Fibroblast of upper back skin (primary cell): ENCODE measurements at places on chromosomes 2 and 18.

DNA sequence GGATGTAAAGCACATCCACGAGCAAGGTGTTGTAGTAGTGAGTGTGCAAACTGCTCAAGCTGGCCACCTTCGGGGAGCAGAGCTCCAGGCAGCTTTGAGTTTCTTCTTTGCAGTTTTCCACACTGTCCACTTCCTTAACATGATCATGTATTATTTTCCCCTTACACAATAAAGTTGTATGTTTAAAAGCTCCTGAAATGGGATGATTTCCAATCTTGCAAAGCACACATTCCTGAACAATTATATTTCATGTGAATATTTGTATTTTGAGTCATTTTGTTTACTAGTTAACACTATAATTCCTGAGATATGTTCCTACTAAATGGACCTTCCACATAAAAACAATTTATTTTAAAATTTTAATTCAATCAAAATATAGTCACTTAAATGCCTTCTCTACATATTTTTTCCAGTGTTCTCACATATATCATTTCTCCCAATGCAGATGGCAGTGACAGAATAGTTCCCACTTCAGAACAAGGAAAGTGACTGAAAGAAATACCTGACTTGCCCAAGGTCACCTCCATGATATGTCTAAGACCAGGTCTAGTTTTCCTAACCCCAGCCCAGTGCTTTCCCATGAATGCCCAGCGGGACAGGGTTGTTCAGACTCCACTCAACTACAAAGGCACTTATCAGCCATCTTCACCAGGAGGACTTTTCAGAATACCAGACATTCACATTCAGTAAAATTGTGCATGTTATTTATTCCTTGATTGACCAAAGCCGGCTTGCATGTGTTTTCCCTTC is 5.5 kb downstream of the CYB5A start:
- no peak for DNase-seq

DNA sequence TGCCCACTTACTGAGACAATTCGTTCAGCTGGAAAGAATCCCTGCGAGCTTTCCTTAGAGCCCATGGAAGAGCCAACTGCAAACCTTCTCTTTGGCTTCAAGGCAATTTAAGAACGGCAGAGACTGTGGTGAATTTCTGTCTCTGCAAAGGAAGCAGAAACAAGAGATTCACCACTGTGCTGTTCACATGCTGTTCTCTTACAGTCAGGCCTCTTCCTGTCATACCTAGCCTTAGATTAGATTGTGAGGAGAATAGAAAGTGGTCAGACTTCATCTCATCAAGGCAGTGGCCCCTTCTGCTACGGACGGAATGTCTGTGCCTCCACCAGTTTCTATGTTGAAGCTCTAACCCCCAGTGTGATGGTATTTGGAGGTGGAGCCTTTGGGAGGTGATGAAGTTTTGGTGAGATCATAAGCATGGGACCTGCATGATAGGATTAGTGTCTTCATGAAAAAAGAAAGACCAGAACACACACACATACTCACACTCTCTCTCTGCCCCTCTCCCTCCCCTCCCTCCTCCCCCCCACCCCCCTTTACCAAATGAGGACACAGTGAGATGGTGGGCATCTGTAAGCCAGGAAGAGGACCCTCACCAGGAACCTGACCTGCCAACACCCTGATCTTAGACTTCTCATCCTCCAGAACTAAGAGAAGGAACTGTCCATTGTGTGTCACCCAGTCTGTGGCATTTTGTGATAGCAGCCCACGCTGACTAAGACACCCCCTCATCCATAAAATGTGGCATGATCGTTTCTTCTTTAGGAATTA is 45.6 kb upstream of the NRP2 start:
- DNase-seq: peak; percentile 35

DNA sequence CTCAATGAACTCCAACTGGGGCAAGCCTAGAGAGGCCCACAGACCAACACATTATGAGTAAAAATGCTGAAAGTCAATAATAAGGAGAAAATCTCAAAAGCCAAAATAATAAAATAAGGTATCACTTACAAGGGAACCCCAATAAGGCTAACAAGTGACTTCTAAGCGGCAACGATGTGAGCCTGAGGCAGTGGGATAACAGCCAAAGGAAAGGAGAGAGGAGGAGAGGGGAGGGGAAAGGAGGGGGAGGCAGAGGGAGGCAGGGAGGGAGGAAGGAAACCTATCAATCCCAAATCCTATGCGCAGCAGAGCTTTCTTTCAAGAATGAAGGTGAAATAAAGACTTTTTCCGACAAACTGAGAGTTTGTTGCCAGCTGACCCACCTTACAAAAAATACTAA is 6.0 kb upstream of the NFATC1 start:
- no peak for DNase-seq

DNA sequence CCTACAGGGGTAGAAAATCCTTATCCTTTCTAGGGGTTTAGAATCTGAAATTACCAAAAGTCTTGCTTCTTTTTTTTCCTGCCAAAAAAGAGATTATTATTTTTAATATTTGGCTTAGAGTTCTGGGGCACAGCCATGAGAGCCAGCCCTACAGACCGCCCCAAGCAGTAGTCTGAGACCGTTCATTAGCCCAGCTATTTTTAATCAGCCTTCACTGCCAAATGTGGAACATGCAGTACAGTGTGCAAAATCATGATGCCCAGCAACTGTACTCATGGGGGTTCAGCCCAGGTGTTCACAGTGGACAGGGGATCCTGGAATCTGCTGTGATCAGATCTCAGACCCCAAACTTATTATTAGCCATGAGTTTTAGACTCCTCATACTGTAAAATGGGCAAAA is 60.4 kb downstream of the GRB14 start:
- no peak for DNase-seq

GRCh38 chr2:51760441-51760840 is 728.5 kb upstream of the NRXN1 start:
- DNase-seq: no peak

GRCh38 chr2:27086724-27087593 is at the start of gene KHK:
Gene KHK, plus strand, starts transcription at chr2:27086772. Its CDS starts 488 bp downstream, at chr2:27087260.
- no peak for DNase-seq

- DNase-seq: peak; percentile 57
Measured at GRCh38 chr2:69791045-69791444, 38.4 kb upstream of the GMCL1 start.

DNA sequence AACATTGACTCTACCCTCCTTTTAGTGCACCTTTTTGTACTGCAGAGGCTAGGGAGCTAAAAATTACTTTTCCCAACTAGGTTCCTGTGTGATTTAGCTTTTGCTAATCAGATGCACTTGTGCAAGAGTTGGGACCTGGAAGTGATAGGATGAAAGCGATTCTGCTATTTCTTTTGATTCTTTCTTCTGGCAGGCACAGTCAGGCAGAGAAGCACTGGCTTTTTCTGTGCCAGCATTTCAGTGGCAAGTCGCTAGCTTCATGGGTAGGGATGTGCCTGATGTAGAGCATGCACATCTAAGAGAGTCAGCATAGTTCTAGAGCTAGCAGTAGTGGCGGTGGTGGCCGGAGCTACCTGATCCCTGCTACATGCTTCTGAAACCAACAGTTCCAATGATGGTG is 89.8 kb downstream of the MDH1 start:
- DNase-seq: no peak

DNA sequence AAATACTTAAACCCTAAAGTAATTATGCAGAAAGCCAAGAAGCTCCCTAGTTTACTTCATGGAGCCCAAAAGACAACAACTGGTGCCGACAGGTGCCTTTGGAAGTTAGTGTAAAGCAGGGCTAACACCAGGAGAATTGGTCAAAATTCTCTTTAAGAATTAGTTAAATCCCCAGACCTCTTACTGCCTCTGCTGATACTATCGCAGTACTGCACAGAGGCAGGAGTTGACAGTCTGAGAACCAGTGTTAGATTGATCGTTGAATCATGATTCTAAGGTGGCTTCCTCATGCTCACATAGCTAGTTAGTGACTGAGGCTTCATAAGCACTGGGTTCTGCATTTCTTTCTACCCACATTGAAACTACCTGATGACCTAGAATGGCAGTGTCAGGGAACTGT is 445.0 kb downstream of the XIRP2 start:
- no peak for DNase-seq

DNA sequence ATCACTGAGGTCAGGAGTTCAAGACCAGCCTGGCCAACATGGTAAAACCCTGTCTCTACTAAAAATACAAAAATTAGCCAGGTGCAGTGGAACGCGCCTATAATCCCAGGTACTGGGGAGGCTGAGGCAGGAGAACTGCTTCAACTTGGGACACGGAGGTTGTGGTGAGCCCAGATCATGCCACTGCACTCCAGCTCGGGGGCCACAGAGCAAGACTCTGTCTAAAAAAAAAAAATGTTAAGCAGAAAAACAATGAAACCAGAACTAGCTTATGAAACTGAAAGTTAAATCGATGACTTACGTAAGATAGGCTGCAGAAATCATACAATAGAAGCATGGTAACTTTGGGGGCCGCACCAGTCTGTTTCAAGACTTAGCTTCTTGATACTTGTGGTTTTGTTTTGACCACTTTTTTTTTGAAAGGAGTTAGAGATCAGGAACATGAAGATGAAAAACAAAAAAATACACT is 6.2 kb upstream of the GPR155 start:
- DNase-seq: no peak
